ENCODE measurements at places on chromosomes 5 and 9. TPM values are rescaled to one million over a fixed set of nuclear protein-coding genes. Genes with fewer than 3 reads are reported as not detected.

DNA sequence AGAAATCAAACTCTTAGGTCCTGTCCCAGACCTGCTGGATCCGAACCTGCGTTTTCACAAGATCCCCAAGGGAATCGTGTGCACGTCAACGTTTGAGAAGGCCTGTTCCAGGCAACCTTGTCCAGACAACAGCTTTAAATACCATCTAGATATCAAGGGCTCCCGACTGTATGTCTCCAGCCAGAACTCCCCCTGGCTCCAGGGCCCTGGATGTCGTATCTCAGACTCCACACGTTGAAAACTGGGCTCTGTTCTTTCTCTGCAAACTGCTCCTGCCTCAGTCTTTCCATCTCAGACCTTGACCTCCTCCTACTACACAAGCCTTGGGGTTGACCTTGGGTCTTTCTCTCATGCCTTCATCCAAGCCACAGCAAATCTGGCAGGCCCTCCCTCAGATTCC, 5.8 kb upstream of the ENG start:
- peaks cover 64% of the 10 kb centered on the region for H3K4me1 ChIP-seq
- H3K27me3 ChIP-seq, result peaks cover 6% of the 10 kb centered on the region
- DNase-seq, result no peak
- no peak overlapping the region for H3K4me3 ChIP-seq

DNA sequence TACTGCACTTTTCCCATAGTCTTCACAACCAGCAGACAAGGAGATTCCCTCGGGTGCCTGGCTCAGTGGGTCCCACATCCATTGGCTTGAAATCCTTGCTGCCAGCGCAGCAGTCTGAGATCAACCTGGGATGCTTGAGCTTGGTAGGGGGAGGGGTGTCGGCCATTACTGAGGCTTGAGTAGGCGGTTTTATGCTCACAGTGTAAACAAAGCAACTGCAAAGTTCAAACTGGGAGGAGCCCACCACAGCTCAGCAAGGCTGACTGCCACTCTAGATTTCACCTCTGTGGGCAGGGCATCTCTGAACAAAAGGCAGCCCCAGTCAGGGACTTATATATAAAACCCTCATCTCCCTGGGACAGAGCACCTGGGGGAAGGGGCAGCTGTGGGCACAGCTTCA, 512.3 kb upstream of the MPDZ start:
- H3K4me1 ChIP-seq, result no peaks in the 10 kb centered on the region
- no peaks in the 10 kb centered on the region for H3K27me3 ChIP-seq
- H3K36me3 ChIP-seq, result no peaks in the 10 kb centered on the region

DNA sequence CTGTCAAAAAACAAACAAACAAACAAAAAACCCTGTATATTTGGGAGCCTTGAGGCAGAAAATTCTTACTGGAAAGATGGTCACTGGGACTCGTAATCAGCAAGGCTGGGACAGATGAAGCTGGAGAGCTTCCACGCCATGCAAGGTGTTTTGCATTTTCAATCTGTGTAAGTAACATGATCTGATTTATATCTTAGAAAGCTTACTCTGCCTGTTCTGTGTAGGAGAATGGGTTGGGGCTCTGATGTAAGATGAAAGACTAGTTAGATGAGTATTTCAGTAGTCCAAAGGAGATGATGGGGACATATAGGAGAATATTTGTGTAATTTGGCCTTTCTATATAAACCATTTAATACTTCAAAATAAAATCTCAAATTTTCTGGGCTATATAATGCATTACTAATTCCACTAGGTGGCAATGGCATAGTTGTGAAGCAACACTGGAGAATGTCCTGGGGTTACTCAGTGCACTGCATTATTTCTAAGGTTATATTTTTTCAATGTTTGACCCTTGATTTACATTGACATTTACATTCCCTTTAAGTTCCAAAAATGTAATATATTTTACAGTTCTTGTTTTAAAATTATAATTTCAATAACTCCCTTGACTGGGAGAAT, 21.9 kb upstream of the FSD1L start:
- no peaks in the 10 kb centered on the region for H3K27me3 ChIP-seq
- no peak overlapping the region for H3K27ac ChIP-seq
- H3K4me3 ChIP-seq, result no peak overlapping the region
- H3K4me1 ChIP-seq, result no peaks in the 10 kb centered on the region
- no peak for DNase-seq
- no peaks in the 10 kb centered on the region for H3K36me3 ChIP-seq

DNA sequence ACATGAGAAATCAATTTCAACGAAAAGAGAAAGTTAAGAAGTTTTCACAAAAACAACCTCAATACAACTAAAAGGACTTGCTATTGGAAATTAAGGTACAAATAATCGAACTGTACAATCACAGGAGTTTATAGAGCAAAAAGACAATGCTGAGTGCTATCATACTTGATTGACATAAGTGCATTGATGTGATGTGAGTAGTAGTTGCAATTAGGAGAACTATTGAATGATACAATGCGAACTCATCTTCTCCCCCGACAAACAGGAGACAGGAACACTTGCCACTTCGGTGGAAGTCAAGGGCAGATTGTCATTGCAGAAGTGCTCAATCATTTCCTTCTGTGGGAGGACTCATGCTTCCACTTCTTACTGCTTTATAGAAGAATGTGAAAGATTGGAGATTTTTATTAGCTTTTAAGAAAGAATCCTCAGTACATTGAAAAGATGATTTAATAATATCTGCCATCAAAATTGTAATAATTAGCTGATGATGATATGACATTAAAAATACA, 276.6 kb upstream of the MPDZ start:
- no peak overlapping the region for H3K4me3 ChIP-seq
- H3K4me1 ChIP-seq, result no peaks in the 10 kb centered on the region
- H3K36me3 ChIP-seq, result no peaks in the 10 kb centered on the region
- no peak overlapping the region for H3K27ac ChIP-seq
- peaks cover 3% of the 10 kb centered on the region for H3K27me3 ChIP-seq

DNA sequence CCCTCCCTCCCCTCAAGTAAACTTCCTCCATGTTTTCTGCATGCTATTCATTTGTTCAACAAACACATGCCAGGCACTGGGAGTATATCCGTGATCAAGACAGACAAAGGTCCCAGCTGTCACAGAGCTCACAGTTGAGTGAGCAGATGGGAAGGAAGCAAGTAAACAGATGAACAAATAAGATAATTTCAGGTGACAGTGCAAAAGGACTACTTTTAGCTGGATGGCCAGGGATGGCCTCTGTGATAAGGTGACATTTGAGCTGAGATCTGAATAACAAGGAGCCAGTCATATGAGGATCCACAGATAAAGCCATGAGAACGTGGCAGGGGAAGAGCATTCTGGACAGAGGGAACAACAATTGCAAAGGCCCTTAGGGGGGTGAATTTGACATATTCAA, 121.7 kb upstream of the RAD23B start:
- H3K27me3 ChIP-seq, result peaks cover 8% of the 10 kb centered on the region
- no peak overlapping the region for H3K27ac ChIP-seq
- no peaks in the 10 kb centered on the region for H3K4me1 ChIP-seq
- no peak for DNase-seq

DNA sequence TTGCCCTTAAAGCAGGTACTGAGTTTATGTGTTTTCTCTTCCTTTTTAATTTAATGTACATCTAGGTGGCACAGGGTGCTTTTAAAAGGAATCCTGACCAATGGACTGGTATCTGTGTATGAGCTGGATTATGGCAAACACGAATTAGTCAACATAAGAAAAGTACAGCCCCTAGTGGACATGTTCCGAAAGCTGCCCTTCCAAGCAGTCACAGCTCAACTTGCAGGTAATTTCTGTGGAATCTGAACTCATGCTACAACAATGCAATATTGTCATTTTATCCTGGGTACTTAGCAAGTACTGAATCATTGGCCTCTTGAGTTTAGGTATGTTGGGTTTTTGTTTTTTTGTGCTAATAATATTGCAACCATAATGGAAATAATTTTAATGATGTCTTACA, 14.4 kb upstream of the TMOD1 start:
- peaks cover 1% of the 10 kb centered on the region for H3K27me3 ChIP-seq

Gene FOXD4L5
- polyA plus RNA-seq, result not detected

DNA sequence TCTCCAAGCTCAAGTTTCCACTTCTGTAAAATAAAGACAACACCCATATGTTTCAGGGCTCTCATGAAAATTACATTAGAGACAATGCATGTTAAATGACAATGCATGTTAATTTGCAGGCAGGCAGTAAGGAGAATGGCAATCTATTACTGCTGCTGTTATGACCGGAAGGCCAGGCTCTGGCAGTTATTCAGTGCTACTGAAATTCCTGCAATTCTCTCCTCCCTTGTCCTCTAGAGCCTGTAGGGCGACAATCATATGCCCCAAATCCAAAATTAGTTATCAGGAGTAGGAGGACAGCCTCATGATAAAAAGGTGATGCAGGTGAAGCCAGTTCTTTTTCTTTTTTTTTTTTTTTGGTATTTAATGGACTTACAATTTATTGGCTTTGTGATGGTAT, 42.2 kb upstream of the CAST start:
- no peak overlapping the region for H3K27ac ChIP-seq
- no peaks in the 10 kb centered on the region for H3K27me3 ChIP-seq
- no peak overlapping the region for H3K4me3 ChIP-seq
- DNase-seq, result no peak
- no peaks in the 10 kb centered on the region for H3K4me1 ChIP-seq

DNA sequence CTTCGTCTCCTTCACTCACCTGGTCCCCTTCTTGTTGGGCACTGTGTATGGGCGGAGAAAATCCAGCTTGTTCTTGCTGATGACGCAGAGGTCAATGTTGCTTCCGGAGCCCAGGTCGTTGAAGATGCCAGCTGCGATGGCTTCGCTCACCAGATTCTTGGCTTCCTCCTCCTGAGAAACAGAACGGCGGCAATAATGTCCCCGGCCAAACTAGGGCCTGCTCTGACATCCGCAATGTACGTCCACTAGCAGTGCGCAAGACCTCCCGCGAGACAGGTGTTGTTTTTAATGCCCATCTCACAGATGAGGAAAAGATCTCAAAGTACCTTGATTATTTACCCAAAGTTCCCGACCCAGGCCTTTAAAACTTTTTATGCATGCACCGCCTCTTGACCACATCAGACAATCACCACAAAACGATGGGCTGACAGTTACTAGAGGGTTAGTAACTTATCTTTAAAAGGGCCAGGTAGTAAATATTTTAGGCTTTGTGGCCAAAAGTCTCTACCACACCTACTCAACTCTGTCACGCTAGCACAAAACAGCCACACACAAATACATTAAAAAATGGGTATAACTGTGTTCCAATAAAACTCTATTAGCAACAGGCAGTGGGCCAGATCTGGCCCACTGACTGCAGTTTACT, 58.4 kb downstream of the PSMB7 start:
- H3K36me3 ChIP-seq, result peaks cover 3% of the 10 kb centered on the region
- peaks cover 1% of the 10 kb centered on the region for H3K27me3 ChIP-seq
- peaks cover 39% of the 10 kb centered on the region for H3K4me1 ChIP-seq
- no peak for DNase-seq

Gene TLE4
- polyA plus RNA-seq, result 41.4 TPM

DNA sequence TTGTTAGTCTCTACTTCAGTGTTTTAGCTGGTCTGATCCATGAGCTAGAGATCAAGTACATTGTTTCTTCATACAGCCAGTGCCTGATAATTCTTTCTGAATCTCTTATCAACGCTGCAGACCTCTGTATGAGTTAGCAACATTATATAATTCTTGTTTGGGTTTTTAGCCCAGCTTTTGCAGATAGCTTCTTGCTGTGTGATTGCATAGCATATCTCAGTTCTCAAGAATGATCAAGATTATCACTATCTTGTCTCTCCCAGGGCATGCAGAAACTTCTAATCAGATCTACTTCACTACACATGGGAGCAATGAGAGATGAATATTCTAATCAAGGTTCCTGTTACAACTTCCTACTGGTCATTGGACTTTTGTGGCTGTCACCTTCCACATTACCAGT, 158.3 kb downstream of the FAM174A start:
- H3K36me3 ChIP-seq, result no peaks in the 10 kb centered on the region
- no peak overlapping the region for H3K27ac ChIP-seq
- peaks cover 5% of the 10 kb centered on the region for H3K27me3 ChIP-seq
- DNase-seq, result no peak

Gene PHF24
- not detected for polyA plus RNA-seq

Gene SERF1B
- 41.4 TPM for polyA plus RNA-seq

All from immature natural killer cell (primary cell).